Stimulated activated CD4-positive, alpha-beta T cell treated with anti-CD3 and anti-CD28 coated beads, Interleukin-15, amount 100 ng/mL, for 1 hour (primary cell): ENCODE measurements at places on chromosomes 1 and 21.

GRCh38 chr1:151814426-151814825 lies 9.2 kb upstream of the LINGO4 start:
- DNase-seq: no peak

DNA sequence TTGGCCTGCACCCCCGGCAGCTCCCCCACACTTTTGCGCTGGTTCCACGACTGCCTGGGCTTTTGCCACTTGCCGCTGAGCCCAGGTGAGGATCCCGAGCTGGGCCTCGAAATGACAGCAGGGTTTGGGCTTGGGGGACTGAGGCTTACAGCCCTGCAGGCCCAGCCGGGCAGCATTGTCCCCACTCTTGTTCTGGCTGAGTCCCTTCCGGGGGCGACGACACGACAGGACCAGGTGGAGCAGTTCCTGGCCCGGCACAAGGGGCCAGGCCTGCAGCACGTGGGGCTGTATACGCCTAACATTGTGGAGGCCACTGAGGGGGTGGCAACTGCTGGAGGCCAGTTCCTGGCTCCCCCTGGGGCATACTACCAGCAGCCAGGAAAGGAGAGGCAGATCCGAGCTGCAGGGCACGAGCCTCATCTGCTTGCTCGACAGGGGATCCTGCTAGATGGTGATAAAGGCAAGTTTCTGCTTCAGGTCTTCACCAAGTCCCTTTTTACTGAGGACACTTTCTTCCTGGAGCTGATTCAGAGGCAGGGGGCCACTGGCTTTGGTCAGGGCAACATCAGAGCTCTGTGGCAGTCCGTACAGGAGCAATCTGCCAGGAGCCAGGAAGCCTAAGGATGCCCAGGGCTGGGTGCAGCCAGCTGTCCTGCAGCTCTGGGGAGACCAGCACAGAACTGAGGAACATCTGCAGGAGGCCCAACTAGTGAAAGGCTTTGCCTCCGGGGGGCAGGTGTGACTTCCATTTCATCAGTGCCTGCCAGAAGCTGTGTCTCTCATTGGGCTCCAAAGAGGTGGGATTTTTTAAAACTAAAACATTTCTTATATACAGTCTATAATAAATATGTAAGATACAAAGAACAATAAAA lies 1.2 kb downstream of the HPDL start:
- DNase-seq: no peak

DNA sequence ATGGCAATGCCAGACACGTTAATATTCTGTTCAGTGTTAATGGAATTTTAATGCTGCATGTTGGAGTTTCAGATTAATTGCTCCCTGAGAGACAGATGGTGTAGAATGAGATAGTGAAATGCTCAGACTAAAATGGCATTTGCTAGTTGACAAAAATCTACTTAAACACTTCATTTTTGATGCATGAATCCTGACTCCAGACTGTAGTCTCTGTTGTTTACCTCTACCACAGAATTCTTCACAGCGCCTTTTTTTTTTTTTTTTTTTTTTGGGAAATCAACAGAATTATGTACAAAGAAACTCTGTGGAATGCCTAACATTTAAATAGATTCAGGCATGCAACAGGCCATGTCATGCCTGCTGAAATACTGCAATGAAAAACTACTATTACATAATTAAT lies 111.3 kb downstream of the PLPPR5 start:
- DNase-seq: no peak

DNA sequence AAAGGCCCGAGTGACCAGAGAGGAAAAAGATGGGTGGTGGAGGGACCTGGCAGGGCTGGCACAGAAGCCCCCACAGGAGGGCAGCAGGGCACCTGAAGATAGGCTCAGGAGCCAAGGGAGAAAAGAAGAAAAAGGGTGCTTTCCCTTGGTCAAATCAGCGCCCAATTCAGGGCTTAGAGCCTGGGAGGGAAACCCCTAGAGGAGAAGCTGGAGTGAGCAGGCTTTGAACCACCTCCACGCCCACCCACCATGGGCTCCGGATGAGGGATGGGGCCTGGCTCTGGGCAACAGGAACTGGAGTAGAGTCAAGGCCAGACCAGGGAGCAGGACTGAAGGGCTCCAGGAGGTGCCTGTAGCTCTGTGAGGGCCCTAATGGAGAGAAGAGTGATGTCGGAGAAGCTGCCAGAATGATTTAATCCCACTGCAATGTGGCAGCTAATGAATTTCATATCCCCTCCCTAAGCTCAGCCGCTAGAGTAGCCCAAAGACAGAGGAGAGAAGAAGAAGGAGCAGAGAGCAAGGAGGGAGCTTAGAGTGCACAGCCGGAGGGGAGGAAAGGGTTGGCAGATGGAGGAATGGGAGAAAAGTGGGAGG lies 12.0 kb upstream of the PRELP start:
- DNase-seq: no peak

GRCh38 chr1:110055493-110056284 lies 14.8 kb downstream of the ALX3 start:
- DNase-seq: no peak

DNA sequence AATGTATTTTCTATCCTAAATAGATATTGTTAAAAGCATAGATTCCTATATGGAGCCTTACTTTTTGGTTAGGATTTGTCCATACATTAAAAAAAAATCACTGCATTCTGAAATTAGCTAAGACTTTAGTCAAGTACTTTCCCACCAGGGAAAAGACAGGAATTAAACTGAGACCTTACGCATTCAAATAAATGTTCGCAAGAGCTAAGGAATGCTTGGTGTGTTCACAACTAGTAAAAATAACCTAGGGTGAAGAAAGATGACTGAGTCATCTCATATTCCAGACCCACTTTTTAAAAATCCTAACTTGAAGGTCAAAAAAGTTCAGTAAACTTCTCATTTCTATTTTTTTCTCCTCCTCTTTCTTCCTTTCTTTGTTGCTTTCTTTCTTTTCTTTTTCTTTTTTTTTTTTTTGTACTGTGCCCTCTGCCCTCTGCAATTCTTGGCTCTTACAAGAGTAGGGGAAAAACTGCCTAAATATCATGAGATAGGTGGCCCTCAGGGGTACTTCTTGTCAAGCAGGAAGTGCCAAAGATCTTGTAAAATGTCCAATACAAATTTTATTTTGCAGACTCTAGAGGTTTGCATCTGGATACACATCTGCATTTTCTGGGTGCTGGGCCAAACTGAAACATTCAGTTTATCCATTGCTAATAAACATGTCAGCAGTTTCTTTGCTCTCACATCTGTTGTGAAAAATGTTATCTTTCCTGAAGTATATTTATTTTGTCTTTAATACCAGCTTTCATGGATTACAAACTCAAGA lies 121.4 kb upstream of the GORAB start:
- no peak for DNase-seq

DNA sequence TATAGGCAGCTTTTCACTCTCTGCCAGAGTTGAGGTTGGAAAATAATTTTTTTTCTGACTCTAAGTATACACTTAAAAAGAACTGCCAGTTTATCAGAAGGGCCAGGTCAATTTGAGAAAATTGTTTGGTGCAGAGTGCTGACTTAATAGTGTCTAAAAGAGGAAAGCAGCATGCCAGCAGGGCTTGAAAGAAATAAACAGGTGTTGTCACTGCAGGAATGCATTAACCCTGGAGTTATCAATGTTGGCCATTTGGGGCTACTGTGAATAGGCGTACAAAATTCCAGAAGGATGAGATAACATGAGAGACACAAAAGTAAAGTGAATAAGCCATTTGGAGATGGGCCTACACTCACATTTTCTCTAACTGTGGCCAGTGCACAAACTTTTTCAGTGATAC lies 220.6 kb upstream of the PLD5 start:
- no peak for DNase-seq

GRCh38 chr1:178932552-178932906 lies 61.7 kb upstream of the ANGPTL1 start:
- DNase-seq: no peak

DNA sequence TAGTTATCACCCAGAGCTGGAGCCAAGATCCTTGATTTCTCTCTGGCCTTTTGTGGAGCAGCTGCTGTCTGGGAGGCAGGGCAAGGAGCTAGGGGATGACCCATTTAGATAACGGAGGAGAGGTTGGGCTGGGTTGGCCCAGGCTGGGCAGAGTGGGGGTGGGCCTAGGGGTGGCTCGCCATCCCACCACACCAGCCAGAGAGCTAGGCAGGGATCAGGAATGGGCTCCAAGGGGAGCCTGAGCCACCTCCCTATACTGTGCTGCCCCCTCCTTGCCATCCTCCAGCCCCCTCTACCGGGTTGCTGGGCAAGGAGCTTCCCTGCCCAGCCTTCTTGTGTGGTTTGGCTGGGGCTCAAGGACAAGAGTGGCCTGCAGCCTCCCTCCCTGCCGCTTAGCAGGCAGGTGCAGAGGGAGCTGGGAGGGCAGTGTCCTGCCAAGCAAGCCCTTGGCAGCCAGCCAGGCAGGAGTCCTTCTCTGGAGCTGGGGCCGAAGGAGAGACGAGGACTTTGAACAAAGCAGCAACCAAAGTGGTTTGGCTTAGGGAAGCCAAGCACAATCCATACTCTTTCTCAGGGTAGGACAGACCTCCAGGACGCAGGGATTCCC lies 4.1 kb downstream of the NUAK2 start:
- no peak for DNase-seq

GRCh38 chr1:207659545-207660153 lies 14.7 kb downstream of the CR1L start:
- DNase-seq: no peak

GRCh38 chr1:213484333-213484732 lies 433.3 kb downstream of the RPS6KC1 start:
- no peak for DNase-seq

DNA sequence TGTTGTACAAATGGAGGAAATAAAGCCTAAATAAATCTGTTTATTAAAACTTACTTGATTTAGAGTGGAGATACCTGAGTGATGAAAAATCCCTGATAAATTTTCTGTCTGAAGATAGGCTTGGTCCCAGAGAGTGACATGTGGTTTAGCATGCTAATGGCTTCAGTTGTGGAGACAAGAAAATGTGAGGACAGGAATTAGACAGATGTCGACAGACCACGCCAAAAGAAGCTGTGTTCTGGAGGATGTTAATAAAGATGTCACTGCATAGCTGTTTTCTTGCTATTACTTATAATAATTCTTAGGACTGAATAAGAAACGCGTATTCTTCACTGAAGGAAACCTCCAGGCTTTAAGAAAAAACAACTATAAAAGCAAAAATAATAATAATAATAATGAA lies 154.9 kb downstream of the OLFM3 start:
- DNase-seq: no peak

DNA sequence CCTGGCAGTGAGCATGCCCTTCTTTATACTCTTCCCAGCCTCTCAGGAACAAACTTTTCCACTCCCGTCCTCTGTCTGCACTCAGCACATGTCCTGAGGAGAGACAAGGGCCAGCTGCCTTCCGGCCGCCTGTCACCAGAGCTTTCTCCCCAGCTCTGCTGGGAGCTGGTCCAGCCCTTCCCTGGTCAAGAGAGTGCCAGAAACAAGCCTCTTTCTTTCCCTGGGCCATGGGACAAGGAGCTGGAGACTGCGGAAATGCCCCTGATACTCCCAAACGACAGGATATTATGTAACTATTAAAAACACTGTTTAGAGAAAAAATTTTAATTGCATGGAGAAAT lies 10.4 kb downstream of the LAMB3 start:
- DNase-seq: no peak

- DNase-seq: no peak
These were observed 5.9 kb downstream of the MAP7D1 start for GRCh38 chr1:36161641-36162531.

DNA sequence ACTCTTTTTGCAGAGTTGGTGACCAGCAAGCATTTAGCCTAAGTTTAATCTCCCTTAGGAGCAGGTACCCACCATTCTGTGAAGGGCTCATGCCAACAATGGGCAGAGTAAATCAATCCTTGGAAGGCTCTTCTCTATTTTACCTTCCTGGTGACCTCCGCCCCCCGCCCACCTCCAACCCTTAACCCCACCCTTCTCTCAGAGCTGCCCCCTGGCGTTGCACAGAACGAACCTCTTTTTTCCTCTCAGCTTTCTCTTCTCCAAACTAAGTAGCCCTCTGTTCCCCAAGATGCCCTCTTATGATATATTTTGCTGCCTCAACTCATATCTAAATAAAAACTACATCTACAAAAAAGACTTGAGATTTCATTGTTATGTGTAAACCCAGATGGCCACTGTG lies 186.8 kb downstream of the SEC16B start:
- no peak for DNase-seq

- DNase-seq: no peak
These were observed 27.8 kb downstream of the IGFN1 start for GRCh38 chr1:201218409-201218808.

DNA sequence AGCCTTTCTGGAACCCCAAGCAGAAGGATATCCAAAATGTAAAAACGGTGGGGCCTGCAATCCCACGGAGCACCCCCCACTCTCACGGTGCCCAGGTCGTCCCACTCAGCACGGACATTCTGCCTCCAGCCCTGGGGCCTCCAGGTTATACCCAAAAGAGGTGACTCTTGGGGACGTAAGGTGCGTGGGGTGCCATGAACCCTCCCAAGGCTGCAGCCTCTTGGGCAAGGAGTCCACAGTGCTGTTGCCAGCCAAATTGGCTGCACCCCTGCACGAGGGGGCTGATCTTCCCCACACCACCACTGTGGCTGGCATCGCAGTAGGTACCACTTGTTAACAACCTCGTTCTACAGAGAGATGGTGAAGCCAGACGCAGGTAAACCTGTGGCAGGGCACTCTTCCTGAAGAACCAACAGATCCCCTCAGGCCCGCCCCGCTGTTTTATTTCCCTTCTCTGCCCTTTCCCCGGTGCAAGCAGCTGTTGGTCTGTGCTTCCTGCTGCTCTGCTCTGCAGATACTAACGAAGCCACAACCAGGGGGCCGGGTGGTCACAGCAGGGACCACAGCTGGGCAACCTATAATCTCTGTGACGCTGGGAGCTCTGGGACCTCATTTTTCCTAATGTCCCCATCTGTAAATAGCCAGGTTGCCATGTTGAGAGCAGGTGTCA lies 8.7 kb downstream of the TFF3 start:
- no peak for DNase-seq

- DNase-seq: no peak
These were observed 14.1 kb downstream of the ENTREP3 start for GRCh38 chr1:155241069-155241679.

GRCh38 chr1:214551436-214552173 lies at the start of gene PTPN14:
TSS of gene PTPN14 (minus strand) at chr1:214551602. CDS start at chr1:214464803, 86,799 bp downstream.
- DNase-seq: no peak

- DNase-seq: no peak
These were observed 2.3 kb downstream of the MTMR11 start for GRCh38 chr1:149934356-149934755.

- no peak for DNase-seq
These were observed 282 bp upstream of the SOD1 start for GRCh38 chr21:31659286-31659535.
